ENCODE measurements at places on chromosomes 7 and 10.
A peak's percentile ranks its signal among the peaks of the same experiment; 100 is the strongest.

- DNase-seq = no peak
- H3K36me3 ChIP-seq = no peaks in the 10 kb centered on the region
- no peak overlapping the region for H3K27ac ChIP-seq
- H3K4me3 ChIP-seq = no peak overlapping the region
- no peaks in the 10 kb centered on the region for H3K27me3 ChIP-seq
- no peaks in the 10 kb centered on the region for H3K4me1 ChIP-seq
These were observed 74.3 kb downstream of the GLI3 start for GRCh38 chr7:42162560-42163325.

DNA sequence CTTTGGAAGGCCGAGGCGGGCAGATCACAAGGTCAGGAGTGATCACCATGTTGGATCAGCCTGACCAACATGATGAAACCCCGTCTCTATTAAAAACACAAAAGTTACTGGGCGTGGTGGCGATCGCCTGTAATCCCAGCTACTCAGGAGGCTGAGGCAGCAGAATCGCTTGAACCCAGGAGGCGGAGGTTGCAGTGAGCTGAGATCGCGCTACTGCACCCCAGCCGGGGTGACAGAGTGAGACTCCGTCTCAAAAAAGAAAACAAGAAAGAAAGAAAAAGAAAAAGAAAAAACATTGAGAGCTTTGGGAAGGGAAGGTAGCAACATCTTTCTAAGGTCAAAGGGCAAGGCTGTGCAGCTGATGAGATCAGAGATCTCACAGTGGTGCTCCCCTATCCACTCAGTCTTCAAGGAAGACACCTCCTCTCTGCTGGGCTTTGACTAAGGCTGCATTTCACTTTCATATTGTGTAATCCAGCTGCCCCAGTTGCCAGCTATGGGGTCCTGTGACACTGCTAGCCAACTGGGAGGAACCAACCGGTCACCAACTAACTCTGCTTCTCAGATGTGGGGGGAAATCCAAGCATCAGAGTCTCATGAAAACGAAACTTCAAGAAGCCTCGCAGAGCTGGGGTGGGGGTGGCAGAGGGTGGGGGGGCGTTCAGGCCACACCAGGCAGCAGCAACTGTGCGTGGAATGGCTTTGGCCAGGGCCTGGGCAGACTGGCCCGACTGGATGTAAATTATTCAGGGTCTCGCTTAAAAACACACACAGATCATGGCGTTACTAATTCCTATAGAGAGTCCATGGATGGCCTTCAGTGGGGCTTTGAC lies 1.5 kb downstream of the IL15RA start:
- H3K4me3 ChIP-seq = peak overlapping the region; percentile 86
- peak overlapping the region; percentile 89 for H3K27ac ChIP-seq
- no peaks in the 10 kb centered on the region for H3K36me3 ChIP-seq
- peaks cover 28% of the 10 kb centered on the region for H3K4me1 ChIP-seq
- DNase-seq = peak; percentile 45
- H3K27me3 ChIP-seq = no peaks in the 10 kb centered on the region

- peaks cover 39% of the 10 kb centered on the region for H3K4me1 ChIP-seq
- no peaks in the 10 kb centered on the region for H3K27me3 ChIP-seq
- H3K27ac ChIP-seq = no peak overlapping the region
- no peak overlapping the region for H3K4me3 ChIP-seq
- DNase-seq = no peak
These were observed 4.4 kb upstream of the ATXN7L1 start for GRCh38 chr7:105880571-105881330.

DNA sequence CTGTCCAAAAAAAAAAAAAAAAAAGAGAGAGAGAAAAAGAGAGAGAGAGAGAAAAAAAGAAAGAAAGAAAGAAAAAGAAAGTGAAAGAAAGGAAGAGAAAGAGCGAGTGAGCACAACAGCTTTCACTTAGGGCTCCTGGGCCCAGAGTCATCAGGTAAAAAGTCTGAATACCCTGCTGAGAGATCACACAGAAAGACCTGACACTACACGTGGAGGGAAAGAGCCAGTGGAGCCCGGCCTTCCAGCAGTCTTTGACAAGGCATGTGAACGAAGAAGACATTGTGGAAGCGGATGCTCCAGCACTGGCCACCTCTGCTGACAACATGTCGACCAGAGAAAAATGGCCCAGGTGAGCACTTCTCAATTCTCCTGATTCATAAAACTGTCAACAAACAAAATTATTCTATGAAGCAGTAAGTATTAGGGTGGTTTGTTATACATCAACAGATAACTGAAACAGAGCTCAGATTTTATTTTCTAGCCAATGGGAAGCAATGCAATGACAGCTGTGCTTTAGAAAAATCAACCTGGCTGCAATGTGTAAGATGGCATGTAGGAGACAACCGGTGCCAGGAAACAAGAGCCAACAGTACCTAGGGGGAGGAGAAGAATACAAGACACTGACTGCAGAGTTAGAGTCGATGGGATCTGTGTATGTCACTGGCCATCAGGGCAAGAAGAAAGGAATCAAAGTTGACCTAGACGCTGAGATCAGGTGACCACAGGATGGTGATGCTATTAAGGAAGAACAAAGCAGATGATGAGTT lies 4.4 kb downstream of the RNF216 start:
- no peaks in the 10 kb centered on the region for H3K36me3 ChIP-seq
- no peaks in the 10 kb centered on the region for H3K27me3 ChIP-seq
- peak overlapping the region; percentile 1 for H3K27ac ChIP-seq

DNA sequence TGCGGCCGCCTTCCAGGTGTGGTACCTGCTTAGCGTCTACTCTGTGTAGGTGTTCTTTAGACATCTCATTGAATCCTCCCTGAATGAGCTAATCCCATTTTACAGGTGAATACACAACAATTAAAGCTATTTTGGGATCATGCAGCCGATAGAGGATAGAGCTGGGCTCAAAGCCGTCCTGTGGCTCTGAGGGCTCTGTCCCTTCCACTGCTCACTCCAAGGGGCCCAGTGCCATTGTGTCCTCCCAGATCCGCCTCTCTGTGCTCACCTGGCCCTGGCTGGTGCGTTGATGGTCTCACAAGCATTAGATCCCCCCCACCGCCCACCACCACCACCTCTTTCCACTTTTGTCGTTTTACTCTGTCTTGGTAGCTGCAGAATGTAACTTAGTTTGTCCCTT lies 13.1 kb downstream of the NPTX2 start:
- no peak for DNase-seq
- H3K4me1 ChIP-seq = no peaks in the 10 kb centered on the region
- H3K27me3 ChIP-seq = no peaks in the 10 kb centered on the region
- no peaks in the 10 kb centered on the region for H3K36me3 ChIP-seq
- no peak overlapping the region for H3K27ac ChIP-seq
- H3K4me3 ChIP-seq = no peak overlapping the region

DNA sequence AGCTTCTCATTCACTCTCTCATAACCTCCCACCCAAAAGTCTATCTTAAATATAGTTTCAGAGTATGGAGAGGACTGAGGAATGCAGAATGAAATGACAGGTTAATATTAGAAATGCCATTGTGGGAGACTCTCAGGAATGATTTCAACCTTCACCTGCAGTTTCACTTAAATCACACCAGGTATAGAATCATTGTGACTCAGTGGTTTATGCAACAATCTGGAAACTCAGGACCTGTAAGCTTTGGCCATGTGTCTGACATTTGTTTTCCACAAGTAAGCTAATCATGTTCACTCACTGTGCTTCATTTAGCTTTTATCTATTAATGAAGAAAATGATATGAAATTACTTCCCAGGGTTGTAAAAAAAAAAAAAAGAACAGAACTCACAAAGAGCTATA lies 8.7 kb upstream of the PTPN12 start:
- no peaks in the 10 kb centered on the region for H3K27me3 ChIP-seq
- no peak overlapping the region for H3K4me3 ChIP-seq
- no peak for DNase-seq
- H3K4me1 ChIP-seq = no peaks in the 10 kb centered on the region

DNA sequence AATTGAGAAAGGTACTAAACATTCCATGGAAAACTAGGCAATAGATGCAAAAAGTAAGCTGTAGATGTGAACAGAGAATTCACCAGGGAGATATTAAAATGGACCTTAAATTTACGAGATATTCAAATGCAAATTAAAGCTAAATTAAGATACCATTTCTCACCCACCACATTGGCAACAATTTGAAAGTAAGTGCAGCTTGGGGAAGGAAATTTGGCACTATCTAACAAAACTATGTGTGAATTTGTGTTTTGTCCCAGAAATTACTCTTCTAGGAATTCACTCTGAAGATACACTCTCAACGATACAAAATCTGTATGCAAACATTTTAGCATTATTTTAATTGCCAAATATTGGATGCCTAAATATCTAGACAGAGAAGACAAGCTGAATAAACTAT lies 178.2 kb upstream of the SORCS1 start:
- DNase-seq = no peak
- no peaks in the 10 kb centered on the region for H3K27me3 ChIP-seq
- H3K4me3 ChIP-seq = no peak overlapping the region
- no peaks in the 10 kb centered on the region for H3K36me3 ChIP-seq

GRCh38 chr7:47069385-47070076 lies 512.4 kb downstream of the TNS3 start:
- H3K27me3 ChIP-seq = no peaks in the 10 kb centered on the region
- H3K27ac ChIP-seq = no peak overlapping the region
- H3K36me3 ChIP-seq = no peaks in the 10 kb centered on the region

DNA sequence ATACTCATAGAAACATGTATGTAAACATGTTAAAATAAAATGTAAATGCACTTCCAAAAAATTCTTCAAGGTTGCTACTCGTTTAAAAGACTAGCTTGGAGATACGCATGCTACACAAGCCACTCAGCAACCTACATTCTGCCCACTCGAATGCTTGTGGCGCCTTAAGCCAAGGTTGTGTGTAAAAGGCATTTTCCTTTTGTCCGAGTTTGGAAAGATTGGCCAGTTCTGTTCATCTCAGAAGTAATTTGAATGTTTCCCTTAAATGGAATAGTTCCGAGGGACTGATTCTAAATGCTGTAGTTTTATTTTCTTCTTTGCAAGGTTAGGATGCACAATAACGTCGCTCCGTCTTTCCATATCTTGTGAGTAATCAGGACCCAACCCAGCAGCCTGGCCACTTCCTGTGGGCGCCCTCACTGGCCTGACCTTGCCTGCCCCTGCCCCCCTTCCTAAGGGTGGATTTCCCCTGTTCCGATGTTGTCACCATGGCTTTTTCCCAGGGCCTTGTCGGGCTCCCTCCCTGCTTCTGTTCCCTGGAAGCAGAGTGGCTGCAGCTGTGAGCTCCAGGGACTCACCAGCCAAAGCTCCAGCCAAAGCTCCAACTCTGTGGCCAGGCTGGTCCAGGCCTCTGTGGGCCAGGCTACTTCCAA lies 70.6 kb downstream of the PTPRE start:
- H3K27ac ChIP-seq = no peak overlapping the region
- H3K4me3 ChIP-seq = no peak overlapping the region
- no peaks in the 10 kb centered on the region for H3K36me3 ChIP-seq
- DNase-seq = no peak
- no peaks in the 10 kb centered on the region for H3K4me1 ChIP-seq

- no peak for DNase-seq
- H3K4me1 ChIP-seq = no peaks in the 10 kb centered on the region
These were observed 237.2 kb downstream of the CSTF2T start for GRCh38 chr10:51462076-51462779.

- no peaks in the 10 kb centered on the region for H3K36me3 ChIP-seq
- no peaks in the 10 kb centered on the region for H3K4me1 ChIP-seq
- H3K4me3 ChIP-seq = no peak overlapping the region
- no peaks in the 10 kb centered on the region for H3K27me3 ChIP-seq
- no peak for DNase-seq
These were observed 65.3 kb downstream of the TFEC start for GRCh38 chr7:115965236-115965635.

DNA sequence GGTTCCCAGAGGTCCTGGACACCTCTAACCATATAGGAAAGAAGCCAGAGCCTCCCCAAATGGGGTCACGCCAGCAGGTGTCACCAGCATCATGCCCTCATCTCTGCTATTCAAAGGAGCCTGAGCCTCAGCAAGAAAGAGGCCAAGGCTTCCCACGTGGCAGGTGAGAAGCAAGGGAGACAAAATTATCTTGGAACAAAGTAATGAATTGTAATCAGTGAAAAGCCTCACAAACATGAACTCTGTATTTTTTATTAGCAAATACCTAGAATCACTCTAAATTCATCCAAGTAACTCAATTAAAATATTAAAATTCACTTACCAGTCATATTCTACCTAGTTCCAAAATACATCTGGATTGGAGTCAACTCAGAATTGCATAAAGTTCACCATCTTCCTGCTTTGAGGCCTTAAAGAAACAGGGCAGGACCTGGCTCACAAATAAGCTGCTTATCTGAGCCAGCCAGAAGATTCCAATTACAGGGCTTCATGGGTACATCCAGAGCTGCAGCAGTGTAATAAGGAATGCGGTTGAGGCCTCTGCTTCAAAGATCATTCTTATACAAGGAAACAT lies 68.7 kb downstream of the SGMS1 start:
- H3K27me3 ChIP-seq = no peaks in the 10 kb centered on the region
- DNase-seq = no peak
- peaks cover 3% of the 10 kb centered on the region for H3K4me1 ChIP-seq
- H3K4me3 ChIP-seq = no peak overlapping the region

DNA sequence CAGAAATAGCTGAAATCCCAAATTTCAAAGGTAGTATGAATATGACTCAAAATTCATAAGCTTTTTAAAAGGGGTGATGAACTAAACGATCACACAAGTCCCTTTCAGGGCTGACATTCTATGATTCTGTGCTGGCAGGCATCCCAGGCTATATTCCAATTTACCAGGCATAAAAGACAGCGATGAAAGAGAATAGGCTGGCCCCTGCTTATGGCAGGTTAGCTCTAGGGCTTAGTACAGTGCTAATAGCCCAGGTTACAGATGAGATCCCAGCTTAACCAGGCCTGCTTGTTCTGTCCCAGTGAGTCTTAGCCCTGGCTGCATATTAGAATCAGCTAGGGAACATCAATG lies 56.4 kb downstream of the CDHR3 start:
- no peak overlapping the region for H3K27ac ChIP-seq
- peaks cover 91% of the 10 kb centered on the region for H3K4me1 ChIP-seq
- H3K36me3 ChIP-seq = no peaks in the 10 kb centered on the region
- H3K4me3 ChIP-seq = no peak overlapping the region
- H3K27me3 ChIP-seq = no peaks in the 10 kb centered on the region
- DNase-seq = no peak

DNA sequence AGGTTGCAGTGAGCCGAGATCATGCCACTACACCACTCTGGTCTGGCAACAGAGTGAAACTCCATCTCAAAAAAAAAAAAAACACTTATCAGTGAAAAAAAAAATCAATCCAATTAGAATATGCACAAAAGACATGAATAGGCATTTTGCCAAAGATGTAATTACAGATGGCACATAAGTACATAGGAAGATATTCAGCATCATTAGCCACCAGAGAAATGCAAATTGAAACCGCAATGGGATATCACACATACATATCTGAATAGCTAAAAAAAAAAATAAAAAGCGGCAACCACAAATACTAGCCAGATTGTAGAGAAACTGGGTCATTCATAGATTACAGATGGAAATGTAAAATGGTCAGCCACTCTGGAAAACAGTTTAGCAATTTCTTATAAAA lies 1310.8 kb downstream of the XPNPEP1 start:
- H3K27me3 ChIP-seq = no peaks in the 10 kb centered on the region
- H3K27ac ChIP-seq = no peak overlapping the region
- no peaks in the 10 kb centered on the region for H3K36me3 ChIP-seq
- no peaks in the 10 kb centered on the region for H3K4me1 ChIP-seq
- DNase-seq = no peak
- H3K4me3 ChIP-seq = no peak overlapping the region

Measured in CD8-positive, alpha-beta memory T cell (primary cell).